Immature natural killer cell (primary cell): ENCODE measurements at places on chromosomes 1 and 21.

DNA sequence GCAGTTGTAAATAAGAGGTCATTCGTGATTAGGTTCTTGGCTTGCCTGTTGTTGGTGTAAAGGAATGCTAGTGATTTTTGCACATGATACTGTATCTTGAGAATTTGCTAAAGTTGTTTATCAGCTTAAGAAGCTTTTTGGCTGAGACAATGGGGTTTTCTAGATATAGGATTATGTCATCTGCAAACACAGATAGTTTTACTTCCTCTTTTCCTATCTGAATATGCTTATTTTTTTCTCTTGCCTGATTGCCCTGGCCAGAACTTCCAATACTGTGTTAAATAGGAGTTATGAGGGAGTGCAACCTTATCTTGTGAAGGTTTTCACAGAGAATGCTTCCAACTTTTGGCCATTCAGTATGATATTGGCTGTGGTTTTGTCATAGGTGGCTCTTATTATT is 576.1 kb upstream of the RGS18 start:
- no peak for DNase-seq

GRCh38 chr1:198756470-198756869 is 117.6 kb downstream of the PTPRC start:
- DNase-seq = no peak

GRCh38 chr1:164228928-164229327 is 330.1 kb upstream of the PBX1 start:
- no peak for DNase-seq

DNA sequence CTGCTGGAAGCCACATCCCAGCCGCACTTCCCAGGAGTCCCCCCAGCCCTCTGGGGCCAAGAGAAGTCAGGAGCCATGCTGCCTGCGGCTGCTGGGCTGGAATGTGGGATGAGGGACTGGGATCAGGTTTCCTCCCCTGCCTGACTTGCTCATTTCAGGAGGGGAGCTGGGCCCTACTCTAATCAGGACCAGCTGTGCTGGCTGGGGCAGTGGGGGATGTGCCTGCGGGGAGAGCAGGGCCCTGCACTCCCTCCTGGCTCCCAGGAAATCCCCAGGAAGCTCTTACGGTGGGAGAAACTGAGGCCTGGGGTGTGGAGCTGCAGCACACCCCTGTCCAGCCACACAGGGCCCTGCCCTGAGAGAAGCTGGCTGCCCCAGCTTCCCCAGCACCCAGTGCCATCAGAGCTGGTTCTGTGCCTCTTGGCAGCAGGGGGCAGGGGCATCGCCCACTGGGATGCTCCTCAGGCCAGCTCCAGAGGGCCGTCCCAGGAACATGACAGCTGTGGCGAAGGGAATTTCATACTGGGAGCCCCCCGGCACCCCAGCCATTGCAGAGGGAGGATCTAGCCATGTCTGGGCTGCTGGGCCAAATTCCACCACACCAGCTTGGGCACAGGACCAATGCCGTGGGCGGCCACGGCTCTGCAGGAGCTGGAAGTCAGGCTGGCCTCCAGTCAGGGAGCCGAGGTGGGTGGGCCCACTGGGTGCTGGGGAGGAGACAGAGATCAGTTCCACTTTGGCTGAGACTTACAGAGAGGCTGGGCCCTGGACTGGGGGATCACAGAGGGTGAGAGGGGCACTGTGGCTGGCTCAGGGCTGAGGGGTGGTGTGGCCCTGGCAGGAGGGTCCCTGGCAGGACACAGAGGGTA is 21.3 kb upstream of the PRSS38 start:
- DNase-seq = no peak

- DNase-seq = no peak
Measured at GRCh38 chr1:153340356-153340755, 8.3 kb downstream of the PGLYRP4 start.

GRCh38 chr1:31937300-31938183 is 626 bp downstream of the PTP4A2 start:
- peak; percentile 85 for DNase-seq

DNA sequence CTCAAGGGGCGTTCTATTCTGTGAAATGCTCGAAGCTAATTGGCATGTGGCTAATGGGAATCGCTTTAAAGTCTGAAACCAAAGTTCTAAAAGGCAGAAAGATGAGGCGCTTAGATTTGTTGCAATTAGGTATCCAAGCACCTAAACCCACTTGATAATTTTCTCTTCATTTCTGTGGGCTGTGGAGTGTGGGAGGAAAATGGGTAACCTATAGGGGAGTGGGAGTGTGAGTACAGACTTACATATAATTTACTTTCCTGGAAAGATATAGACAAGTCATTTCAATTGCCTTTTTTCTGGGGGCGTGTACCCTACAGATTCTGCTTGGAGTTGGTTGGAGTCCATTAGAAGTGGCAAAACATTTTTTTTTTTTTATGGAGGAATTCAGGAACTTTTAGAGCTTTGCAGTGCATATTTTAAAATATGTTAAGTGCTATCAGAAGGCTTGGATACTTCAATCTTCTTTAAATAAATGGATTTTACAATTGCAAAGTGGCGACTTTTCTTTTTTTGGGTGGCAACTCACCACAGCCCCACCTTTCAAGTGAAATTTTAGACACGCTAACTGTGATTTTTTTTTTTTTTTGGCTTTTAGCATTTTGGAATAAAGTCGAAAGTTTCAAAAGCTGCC is 254.5 kb downstream of the CAMTA1 start:
- no peak for DNase-seq

GRCh38 chr1:41842993-41843755 is 75.5 kb downstream of the HIVEP3 start:
- no peak for DNase-seq

- DNase-seq = no peak
Measured at GRCh38 chr1:21570528-21570875, 61.3 kb downstream of the ALPL start.

DNA sequence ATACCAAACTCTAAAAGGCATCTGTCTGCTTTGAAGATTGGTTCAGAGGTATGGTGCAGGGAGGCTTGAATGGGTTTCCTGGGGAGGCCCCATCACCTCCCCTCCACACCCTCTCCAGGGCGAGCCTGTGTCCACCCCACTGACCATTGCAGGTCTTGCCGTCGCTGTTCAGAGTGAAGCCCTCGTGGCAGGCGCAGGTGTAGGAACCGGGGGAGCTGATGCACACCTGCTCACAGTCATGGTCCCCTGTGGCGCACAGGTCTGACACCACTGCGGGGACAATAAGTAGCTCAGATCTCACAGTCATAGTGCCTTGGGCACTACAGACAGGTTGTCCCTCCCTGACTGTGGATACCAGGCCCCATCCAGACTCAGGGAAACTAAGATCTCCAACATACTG is 6.7 kb downstream of the MATN1 start:
- no peak for DNase-seq

- no peak for DNase-seq
Measured at GRCh38 chr21:14762327-14762726, 216.2 kb upstream of the SAMSN1 start.

GRCh38 chr1:151993084-151993733 is 450 bp downstream of the S100A10 start:
- DNase-seq = peak; percentile 41

DNA sequence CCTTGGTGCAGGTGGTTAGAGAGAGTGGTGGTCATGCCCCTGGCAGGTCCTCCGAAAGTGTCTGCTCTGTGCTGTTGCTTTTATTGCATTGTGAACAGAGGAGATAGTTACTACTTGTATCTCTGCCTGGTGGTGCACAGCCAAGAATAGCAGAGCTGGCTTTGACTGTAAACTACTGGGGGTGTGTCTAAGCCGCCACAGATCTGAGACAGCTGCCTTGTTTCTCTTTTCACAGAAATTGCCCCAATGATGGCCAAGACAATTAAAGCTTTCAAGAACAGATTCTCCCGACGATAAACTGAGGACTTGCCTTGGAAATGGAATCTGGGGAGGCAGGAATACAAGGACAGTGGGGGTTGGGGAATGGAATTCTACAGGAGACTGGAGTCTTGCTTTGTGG is 16.0 kb downstream of the ELOA start:
- no peak for DNase-seq

DNA sequence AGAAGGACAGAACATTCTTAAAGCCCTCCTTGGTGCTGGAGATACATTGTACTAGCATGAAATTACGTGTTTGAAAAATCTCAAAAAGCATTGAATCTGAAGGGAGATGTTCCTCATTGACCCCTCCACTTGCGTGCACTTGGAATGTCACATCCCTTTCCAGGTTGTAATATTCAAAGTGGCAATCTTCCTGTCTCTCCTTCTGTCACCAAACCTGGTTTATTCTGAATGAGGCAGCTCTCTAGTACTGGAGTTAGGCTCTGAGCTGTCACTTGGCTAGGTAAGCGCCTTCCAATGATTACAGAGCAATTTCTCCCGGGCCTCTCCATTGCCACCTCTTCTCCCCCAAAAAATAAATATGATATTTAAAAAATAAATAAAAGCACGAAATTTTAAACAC is 855 bp downstream of the DSCAM start:
- no peak for DNase-seq

- DNase-seq = no peak
Measured at GRCh38 chr1:175646439-175647209, 96.8 kb downstream of the TNR start.

DNA sequence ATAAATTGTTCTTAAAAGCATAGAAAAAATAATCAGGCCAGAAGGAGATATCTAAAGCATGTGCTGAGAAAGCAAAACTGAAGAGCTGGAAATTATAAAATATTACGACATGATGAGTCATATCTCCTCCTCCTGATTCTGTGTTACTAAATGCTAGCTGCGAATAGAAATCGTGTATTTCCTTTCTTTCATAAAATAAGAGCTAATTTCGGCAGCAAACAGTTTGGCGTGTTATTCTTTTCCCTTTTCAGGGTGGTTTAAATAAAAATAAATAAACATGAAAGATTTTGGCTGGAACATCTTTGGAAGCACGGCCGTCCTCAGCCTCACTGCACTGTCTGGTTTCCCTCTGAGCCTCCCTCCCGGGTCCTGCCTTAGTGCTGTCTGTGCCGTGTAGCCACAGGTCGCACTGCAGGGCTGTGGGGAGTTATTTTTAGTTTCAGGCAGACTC is 56.0 kb downstream of the ADARB1 start:
- no peak for DNase-seq

- no peak for DNase-seq
Measured at GRCh38 chr21:26385721-26386120, 187.4 kb downstream of the CYYR1 start.

DNA sequence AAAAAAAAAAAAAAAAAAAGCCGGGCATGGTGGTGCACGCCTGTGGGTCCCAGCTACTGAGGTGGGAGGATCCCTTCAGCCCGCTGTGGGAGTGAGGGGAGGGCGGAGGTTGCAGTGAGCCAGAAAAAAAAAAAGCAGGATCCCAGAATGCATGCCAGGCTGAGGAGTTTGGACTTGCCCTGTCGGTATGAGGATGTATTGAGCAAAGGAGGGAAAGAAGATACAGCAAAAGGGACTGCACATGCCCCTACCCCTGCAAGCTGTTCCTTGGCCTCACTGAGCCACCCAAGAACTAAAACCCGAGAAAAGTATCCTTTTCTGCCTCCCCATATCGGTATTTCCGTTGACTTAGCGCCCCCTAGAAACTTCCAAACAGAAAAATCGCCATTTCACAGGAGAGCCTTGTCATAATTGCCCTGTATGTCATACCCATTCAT is 1.3 kb upstream of the GPATCH4 start:
- no peak for DNase-seq

- no peak for DNase-seq
Measured at GRCh38 chr1:65170511-65171142, 22.6 kb downstream of the AK4 start.
